ENCODE measurements at places on chromosomes 7 and 10.

DNA sequence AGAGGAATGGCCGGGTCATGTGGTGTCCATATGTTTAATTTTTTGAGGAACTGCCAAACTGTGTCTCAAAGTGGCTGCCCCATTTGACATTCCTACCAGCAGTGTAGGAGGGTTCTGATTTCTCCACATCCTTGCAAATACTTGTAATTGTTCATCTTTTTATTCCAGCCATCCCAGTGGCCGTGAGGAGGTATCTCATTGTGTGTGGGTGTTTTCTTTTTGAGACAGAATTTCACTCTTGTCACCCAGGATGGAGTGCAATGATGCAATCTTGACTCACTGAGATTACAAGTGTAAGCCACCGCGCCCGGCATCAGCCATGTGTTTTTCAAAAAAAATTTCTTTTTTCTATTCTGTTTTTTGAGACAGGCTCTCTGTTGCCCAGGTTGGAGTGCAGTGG, 38.7 kb upstream of the DLG5 start:
- peak; percentile 33 for DNase-seq

GRCh38 chr7:100568176-100568895, 5.4 kb downstream of the SAP25 start:
- DNase-seq = no peak

- peak; percentile 46 for DNase-seq
Measured at GRCh38 chr7:2980401-2981102, 63.1 kb downstream of the CARD11 start.

DNA sequence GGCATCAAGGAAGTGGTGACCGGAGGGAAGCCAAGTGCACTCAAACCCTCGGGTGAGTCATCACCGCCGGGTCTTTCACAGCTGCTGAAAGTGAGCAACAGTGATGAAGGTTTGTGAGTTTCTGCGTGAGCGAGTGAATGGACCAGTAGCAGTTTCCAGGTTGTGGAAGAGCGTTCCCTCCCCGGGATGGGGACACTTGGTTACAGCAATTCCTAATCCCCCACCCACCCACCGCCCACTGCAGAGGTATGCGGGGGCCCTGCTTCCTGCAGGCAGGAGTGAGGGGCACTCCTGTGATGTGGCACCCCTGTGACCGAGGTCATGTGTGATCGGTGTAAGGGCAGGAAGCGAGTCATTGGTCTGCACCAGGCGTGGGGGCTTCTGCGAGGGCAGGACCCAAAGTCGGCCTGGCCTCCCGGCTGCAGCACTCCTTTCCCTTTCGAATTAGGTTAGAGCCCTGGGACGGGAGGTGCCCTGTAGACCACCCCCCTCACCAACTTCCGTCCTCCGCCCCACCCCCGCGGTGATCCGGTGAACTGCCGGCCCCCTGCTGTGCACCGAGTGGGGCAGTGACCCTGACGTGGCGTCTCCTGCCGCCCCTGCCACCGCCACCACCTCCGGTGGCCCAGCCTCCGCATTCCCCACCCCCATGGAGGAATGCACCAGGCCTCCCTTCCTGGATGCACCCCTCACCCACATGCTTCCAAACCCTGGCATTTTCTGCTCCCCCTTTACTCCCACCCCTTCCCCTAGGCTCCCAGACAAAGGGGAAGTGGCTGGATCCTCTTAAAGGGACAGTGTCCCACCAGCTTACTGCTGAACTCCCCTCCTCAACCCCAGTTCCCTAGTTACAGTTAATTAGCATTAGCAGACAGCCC, 10.9 kb downstream of the LIMK1 start:
- DNase-seq = peak; percentile 87

- DNase-seq = no peak
Measured at GRCh38 chr10:104831272-104831671, 190.2 kb downstream of the SORCS3 start.

GRCh38 chr10:100579261-100580090, 43.7 kb downstream of the HIF1AN start:
- no peak for DNase-seq

- DNase-seq = no peak
Measured at GRCh38 chr10:47456794-47457527, 27.0 kb downstream of the ANXA8 start.

DNA sequence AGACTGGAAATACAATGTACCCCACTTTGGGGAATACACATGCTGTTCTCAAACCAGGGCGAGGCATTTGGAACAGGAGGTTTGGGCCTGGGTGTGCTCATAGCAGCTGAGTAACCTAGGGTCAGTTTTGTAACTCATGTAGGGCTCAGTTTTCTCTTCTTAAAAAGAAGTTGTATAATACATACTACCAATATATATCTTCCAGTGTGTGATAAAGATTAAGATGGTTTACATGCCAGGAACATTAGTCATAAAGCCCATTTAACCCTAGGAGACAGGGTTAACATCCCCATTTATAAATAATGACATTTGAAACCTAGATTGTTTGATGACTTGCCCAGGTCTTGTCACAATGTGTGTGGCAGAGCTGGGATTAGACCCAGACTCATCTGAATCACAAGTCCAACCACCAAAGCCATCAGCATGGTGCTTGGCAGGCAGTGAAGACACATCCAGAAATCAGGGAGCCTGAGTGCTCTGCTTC, 6.0 kb downstream of the AKR1B10 start:
- no peak for DNase-seq

DNA sequence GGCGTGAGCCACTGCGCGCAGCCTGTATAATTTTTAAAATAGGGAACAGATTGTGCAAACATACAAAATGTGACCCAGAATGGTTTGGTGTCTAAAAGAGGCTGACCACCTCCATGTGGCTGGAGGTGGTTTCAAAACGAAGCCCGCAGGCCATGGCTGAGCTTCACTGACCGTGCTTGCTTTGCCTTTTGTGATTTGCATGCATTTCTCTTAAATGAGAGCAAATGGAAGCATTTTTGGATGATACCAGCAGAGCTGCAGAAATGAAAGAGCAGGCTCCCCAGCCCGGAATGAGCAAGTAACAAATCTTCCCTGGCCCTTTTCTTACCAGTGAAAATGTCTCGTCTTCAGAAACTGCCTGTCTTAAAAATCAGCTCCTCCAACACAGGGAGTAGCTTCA, 239.9 kb downstream of the CAMK1D start:
- no peak for DNase-seq

Measured in activated T-cell treated with anti-CD3 and anti-CD28 coated beads, Interleukin-2, amount 50 U/mL, for 48 hours (primary cell).